ENCODE measurements at places on chromosomes 1 and 21. TPM values are rescaled to one million over a fixed set of nuclear protein-coding genes. Genes with fewer than 3 reads are reported as not detected.
A peak's percentile ranks its signal among the peaks of the same experiment; 100 is the strongest.

GRCh38 chr1:64378826-64379225 lies 91.1 kb upstream of the CACHD1 start:
- no peak for DNase-seq

The KPRP gene
- not detected for total RNA-seq

The TNNT2 gene
- not detected for total RNA-seq

- no peak for DNase-seq
Observed at GRCh38 chr1:27342778-27343638, 1.2 kb downstream of the SYTL1 start.

The MPL gene
- 0.13 TPM for total RNA-seq

The KDM1A gene
- total RNA-seq = 97.2 TPM

DNA sequence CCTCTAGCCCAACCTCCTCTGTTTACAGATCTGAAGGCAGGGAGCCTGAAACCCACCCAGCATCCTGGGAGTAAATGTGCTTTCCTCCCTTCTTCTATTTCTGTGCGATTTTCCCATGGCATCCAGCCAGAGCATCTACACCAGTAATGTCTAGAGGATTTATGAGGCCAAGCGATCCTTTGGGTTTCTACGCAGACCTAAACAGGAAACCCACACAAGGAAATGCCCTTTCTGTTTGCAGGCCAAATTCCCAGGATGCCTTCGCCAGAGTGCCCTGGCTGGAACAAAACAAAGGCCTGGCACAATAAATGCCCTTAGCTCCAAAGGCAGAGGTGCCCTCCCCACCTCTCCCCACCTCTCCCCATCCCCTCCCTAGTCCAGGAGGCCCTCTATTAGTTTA lies 110.5 kb upstream of the CDC42BPA start:
- DNase-seq = peak; percentile 96

The JAK1 gene
- total RNA-seq = 171 TPM

The DDAH1 gene
- total RNA-seq = 45.9 TPM

GRCh38 chr1:115492880-115493279 lies 148.9 kb upstream of the VANGL1 start:
- DNase-seq = no peak

DNA sequence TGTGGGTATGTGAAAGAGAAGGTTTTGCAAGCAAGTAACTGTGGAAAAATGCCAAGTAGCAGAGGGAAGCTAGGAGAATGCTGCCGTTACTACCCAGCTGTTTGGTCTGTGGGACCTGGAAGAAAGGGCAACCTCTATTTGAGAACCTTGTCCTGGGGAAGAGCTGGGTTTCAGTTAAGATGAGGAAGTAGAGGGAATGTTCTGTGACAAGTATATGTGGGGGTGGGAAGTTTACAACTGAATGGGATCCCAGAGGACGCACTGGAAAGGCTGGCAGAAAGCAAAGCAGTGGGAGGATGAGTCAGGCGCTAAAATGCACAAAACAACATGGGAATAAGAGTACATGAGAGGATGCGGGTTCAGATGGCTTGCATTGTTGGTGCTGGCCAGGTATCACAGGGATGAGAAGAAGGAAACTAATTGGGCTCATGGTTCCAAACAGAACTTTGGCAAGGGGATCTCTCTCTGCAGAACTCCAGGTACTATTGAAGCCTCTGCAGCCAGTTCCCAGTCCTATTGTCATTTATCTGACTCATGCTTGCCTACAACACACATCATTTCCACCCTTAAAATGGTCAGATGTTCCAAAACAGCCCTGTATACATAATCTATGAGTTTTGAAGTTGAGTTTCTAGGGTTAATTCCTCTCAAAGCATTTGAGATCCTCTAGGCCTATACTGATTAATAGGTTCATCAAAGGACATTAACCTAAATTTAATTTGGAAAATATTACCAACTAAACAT lies 88.5 kb upstream of the VAV3 start:
- DNase-seq = peak; percentile 84

The CFAP45 gene
- 0.13 TPM for total RNA-seq

DNA sequence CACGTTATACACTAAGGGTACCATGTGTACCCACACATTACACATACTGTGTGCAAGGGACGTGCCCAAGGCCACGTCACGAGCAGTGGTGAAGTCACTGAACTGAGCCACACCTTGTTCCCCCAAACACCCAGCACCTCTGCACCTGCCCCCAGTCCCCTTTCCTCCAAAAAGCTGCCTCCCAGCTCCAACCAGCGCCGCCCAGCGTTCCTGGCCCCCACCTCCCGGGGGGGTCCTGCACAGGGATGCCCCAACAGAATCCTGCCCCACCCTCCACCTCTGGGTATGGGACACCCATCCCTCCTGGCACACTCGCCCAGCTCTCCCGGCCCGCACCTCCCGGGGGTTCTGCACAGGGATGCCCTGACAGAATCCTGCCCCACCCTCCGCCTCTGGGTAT lies 54.1 kb downstream of the CHD5 start:
- no peak for DNase-seq

DNA sequence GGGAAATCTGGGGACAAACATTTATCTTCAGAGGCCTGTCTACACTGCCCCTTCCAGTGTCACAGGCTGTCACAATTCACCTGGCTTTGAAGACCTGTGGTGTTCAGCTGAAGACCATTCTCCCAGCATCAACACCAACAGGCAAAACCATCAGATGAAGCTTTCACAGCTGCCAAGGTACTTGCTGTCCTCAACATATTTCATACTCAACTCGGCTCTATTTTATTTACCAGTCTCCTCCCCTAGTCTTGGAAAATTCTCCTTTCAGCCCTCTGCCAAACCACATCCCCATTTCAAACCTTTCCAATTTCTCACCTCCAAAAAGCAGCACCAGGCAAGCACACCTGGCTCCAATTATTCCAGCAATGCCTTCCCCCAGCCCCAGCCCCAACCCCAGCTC lies 108.8 kb downstream of the TGFBR3 start:
- DNase-seq = no peak

GRCh38 chr21:34795175-34795547 lies 126.4 kb downstream of the CLIC6 start:
- peak; percentile 33 for DNase-seq

GRCh38 chr1:181778640-181779260 lies 282.8 kb downstream of the ZNF648 start:
- DNase-seq = no peak

DNA sequence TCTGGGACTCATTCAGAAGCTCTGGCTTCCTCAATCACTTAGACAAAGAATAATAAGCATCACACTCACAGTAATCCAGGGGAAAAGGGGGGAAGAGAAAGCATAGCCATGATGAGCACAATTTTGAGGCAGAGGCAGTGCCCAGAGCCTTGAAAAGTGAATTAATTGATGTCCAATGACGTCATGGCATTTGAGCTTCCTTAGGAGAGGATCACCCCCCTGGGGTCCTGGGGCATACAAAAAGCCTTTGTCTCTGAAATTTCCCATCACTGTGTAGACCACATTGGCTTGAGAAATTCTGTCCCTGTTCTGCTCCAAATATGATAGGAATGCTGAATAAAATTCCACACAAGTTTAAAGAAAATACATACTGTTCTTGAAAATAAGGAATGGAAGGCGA lies 84.3 kb upstream of the COA6 start:
- DNase-seq = no peak

The C1orf94 gene
- not detected for total RNA-seq

The OR2M3 gene
- not detected for total RNA-seq

GRCh38 chr1:12140515-12141162 lies 26.2 kb upstream of the TNFRSF1B start:
- DNase-seq = no peak

- peak; percentile 23 for DNase-seq
Observed at GRCh38 chr1:56516539-56517252, 62.7 kb downstream of the PLPP3 start.

DNA sequence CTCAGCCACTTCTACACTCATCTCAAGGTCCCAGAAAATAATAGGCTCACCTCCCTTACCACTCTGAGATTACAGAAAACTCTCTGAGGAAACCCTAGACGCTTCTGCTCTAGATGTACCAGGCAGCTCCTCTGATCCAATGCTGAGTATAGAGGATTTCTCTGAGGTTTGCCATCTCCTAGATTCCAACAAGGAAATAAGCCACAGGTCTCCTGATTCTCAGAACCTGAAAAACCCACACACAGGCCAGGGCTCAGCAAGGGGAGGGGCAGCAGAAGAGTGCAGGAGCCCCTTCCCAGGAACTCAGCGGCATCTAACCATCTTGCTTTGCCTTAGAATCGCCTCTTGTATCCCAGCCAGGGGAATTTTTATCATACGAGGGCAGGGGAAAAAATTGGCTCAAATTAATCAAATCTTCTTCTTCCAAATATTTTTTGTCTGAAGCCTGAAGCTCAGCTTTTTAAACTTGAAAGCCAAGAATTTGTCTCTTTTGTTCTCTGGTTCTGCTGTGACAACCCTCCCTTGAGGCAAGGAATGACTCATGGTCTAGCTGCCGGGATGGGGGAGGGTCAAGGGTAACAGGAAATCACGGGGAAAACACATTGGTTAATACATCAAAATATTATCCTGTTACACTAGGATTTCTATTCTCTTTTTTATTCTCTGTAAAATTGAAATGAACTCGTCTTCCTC lies 30.8 kb downstream of the GORAB start:
- DNase-seq = peak; percentile 77

The RNU1-2 gene
- total RNA-seq = under 0.01 TPM

GRCh38 chr1:228098323-228098931 lies 4.7 kb downstream of the C1orf35 start:
- DNase-seq = no peak
